ENCODE measurements at places on chromosomes 11 and 22.

- peak; percentile 24 for DNase-seq
Observed at GRCh38 chr11:33802194-33802950, 28.1 kb upstream of the FBXO3 start.

DNA sequence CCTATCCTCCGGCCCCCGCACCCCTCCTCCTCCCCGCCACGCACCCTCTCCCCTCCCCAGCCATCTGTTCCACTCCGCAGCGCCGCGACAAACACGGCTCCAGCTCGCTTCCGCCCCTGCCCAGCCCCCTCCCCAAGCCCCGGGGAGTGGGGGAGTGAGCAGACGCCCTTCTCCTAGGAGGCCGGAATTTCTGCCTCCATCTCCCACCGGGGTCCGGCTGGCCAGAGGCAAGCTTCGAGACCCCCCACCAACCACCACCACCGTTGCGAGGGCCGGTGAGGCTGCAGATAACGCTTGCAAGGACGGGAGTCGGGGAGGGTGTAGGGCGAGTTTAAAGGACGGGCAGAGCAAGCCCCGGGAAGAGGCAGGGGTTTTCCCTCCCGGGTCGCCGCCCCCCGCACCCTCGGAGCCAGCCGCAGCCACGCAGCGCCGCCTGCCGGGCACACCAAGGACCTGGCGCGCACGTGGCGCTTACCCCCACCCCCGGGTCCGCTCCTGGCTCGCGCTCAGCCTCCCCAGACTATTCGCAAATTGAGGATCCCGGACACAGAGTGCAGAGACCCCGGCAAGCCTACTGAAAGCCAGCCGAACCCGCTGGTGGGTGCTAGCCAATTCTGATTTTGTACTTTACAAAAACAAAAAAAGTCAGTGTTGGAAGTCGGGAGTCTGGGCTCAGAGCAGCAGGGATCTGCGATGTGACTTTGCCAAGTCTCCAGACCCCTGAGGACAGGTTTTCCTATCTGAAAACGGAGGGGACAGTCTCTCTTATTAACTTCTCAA is 22.6 kb downstream of the RTN4RL2 start:
- DNase-seq, result no peak

- no peak for DNase-seq
Observed at GRCh38 chr11:44466531-44467205, 98.8 kb upstream of the CD82 start.

DNA sequence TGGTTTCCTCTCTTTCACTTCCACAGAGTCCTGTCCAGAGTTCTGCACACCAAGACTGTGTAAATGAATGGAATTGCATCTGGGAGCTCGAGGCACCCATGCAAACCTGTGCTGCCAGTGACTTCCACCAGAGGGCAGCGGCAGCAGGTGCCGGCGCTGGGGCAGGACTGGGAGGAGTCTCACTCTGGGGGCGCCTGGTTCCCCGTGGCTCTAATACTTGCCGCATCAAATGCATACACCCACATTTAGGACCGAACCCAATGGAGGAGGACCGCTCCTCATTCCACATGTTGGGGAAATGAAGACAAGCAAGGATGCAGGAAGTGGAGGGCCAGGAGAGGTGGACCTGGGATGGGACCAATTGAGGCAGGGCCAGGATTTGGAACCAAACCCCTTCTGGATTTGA is 1.1 kb upstream of the CD6 start:
- DNase-seq, result no peak

GRCh38 chr22:44344407-44344806 is 31.7 kb upstream of the SHISAL1 start:
- DNase-seq, result no peak

DNA sequence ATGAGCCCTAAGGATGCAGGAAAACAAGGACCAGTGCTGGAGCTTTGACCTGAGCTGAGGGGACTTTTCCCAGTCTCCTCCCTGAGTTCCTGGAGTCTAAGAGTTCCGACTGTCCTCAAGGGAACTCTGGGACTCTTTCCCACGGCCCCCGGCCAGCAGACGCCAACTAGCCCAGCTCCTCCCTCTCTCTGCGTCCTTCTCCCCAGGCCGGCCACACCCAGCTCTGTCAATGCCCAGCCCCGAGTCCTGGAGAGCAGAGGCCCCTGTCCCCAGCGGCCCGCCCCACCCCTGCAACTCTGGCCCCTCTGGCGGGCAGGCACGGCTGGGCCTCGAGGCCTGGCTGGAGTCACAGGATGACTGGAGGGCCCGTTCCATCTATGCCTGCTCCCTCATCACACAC is 29.8 kb downstream of the NECTIN1 start:
- no peak for DNase-seq

GRCh38 chr11:106087815-106088435 is 10.5 kb downstream of the AASDHPPT start:
- no peak for DNase-seq

GRCh38 chr22:27309697-27310096 is 491.9 kb downstream of the MN1 start:
- DNase-seq, result no peak

DNA sequence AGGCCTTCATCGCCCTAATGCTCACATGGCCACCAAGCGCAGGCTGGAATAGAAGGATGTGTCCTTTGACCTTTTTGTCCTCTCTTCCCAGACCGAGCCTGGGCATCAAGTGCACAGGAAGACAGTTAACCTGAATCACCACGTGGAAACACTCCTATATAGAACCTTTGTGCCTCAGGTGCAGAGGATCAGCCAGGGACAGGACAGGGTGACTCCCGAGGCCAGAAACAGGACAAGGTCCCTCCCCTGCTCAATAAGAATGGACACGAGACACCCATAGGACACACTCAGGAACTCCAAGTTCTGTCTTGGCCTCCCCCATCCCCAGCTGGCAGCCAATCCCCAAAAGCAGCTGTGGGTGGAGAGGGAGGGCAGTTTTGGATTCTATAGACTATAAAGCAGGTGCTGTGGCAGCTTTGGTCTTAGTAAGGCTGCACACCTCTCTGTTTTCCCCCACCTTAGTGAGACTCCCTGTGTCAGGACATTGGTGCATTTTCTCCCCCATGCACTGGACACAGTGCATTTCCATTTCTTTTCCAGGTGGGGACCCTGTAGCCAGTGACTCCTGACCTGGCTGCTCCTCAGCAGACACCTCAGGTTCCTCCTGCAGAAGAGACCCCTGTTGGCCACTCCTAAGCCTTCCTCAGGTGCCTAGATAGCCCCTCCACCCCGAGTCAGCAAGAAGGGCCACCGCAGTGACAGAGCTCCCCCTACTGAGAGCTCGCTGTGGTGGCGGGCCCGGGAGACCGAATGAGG is 43.6 kb upstream of the POU2AF1 start:
- DNase-seq, result no peak

DNA sequence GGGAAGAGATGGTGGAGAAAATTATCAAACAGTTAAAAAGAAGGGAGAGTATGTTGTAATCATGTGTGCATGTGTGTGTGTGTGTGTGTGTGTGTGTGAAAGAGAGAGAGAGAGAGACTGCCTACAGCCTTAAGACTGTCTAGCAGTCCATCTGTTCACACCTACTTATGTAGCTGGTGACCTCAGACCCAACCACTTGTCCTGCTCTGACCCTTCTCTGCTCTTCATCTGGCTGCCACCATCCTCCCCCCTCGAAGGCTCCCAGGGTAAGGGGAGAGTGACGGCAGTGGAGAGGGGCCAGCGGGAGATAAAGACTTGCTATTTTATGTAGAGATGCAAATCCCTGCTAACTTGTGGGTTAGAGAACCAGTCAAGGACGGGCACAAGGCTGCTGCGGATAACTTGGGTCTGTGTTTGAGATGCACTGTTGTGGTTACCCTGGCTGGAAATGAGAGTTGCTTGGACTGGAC is 24.9 kb upstream of the GRAMD1B start:
- no peak for DNase-seq

DNA sequence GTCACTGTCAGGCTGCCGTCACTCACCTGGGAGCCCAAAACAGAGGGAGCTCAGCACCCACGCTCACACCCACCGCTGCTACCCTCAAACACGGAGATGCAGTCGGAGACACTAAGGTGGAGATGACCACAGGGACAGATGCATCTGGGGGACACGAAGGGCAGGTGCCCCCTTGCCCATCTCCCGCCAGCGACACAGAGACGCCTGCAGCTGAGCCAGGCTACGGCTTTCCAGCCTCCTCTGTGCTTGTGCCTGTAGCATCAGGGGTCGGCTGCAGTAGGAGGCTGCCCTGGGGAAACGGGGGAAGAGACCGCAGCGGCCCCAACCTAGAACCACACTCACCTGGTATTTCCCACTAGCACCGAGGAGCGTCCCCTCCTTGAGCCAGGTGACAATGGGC is 19.3 kb downstream of the IGSF9B start:
- no peak for DNase-seq

GRCh38 chr11:20021212-20021611 is 139.1 kb downstream of the DBX1 start:
- no peak for DNase-seq

DNA sequence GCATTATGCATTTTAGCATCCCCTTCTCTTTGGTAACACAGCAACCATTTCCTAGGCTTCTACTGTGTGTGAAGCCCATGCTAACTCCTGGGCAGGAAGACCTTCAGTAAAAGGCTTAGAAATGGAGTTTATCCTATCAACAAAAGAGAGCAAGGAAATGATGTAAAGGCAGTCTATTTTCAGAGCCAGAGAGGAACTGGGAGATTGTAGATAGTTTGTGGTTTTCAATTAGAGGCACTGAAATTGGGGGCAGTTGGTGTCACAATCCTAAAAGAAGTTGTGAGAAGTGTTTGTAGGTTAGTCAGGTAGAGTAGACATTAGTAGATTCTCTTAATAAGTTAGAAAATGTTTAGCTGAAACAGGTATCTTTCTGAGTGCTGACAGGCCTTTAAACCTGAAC is 7.1 kb downstream of the ACAD8 start:
- DNase-seq, result no peak

GRCh38 chr11:130308059-130308458 is 6.7 kb downstream of the ZBTB44 start:
- DNase-seq, result no peak

GRCh38 chr22:19289475-19290161 is 1.9 kb downstream of the CLTCL1 start:
- no peak for DNase-seq

DNA sequence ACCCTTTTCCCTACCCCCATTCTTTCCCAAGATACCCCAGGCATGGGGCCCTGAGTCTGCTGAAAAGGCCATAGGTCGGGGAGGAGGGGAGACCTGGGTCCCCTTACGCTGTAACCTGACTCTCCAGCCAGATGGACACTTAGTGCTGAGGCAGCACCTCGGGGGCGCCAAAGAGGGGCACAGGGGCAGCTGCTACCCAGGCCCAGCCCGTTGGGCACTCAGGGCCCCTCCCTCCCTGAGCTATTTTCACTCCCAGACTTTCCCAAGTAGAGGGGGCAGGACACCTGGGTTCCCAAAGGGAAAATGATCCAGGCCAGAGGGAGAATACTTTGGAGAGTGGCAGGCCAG is 933 bp downstream of the ACTN3 start:
- DNase-seq, result no peak

DNA sequence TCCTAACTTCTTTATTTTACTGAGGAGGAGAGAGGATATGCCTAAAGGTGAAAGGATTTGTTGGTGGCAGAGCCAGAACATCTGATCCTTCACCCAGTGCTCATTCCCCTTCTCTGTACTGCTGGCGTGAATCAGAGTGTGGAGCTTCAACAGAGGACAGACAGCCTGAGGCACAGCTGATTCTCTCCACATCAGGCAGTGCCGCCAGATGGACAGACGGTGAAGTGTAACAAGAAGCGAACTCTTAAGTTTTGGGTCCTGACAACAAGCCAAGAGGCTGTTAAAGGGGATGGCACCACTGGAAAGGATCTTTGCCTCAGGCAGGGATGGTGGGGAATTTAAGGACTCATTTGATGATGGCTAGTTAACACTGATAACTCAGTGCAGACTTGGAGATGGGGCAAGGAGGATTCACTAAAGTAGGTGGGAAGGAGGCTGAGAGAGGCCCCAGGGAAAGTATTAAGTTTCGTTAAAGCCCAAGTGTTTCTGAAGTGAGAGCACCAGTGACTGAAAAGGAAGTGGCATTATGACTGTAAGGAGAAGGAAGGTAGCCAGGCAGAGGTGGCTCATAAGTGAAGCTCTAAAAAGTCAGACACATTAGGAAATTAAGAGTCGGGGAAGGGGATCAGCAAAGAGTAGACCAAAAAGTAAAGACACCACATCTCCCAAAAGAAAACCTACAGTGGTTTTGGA is 81.3 kb downstream of the CLPB start:
- DNase-seq, result no peak

DNA sequence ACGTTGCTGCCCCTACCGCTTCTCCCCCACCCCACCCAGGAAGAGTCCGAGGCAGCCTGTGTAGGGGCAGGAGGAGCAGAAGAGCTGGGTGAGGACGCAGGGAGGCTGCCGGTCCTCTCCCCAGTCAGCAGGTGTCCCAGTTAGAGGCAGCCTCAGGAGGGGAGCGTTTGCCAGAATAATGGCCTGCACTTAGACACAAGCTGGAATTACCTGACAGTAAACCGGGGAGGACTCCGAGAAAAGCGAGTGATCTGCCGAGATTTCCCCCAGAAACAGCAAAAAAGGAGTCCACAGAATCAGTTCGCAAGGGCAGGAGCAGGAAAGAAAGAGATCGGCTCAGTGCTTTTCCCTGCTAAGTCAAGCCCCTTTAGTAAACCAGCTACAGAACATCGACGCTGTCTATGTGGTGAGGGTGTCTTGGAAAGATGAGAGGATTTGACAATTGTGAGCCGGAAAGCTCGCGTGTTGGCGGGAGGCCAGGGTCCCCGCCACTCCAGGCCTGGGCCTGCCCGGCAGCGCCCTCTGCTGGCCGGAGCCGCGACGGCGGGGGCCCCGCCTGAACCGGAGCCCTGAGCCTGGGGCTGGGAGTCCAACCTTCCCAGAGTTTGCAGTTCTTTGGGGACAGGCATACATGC is 17.7 kb upstream of the THRSP start:
- peak; percentile 22 for DNase-seq

- no peak for DNase-seq
Observed at GRCh38 chr11:71194710-71195109, 57.7 kb downstream of the SHANK2 start.

- no peak for DNase-seq
Observed at GRCh38 chr11:79030448-79030847, 410.4 kb downstream of the TENM4 start.

- no peak for DNase-seq
Observed at GRCh38 chr11:120432056-120433018, 79.2 kb upstream of the GRIK4 start.

DNA sequence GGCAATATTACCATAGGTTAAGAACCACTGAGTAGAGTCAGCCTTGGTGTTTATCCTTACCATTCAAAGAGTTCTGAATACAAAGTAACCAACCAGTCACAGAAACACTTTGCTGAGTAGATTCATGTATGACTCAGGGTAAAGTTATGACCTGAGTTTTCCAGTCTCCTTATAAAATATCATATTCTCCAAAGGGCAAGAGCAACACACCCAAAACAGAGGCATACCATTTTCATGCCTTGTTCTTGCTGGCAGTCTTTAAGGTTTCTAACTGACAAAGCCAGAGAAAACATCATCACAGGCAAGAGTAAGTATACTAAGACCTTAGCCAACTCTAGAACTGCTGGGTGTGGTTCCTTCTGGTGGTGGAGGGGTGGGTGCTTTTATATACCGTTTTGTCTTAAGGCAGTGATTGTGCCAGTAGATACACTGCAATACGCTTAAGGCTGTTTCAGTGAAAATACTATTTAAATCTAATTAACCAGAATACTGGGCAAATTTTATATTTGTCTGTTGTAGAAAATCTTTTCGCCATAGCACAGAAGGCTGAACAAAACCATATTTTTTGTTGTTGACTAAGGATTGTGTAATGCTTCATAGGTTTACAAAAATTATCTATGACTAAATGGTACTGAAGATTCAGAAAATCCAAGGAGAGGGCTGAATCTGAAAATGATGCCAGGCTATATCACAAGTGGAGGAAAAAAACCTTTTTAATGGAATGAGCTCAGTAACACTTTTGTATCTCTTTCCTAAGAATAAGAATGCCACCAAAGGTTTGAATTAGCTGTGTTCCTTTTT is 3.0 kb downstream of the ATL3 start:
- DNase-seq, result no peak

GRCh38 chr22:19992921-19993355 is 23.7 kb downstream of the ARVCF start:
- DNase-seq, result no peak

Measured in GOT3 (cell line).